ENCODE measurements at places on chromosomes 3 and 15. TPM values are rescaled to one million over a fixed set of nuclear protein-coding genes. Genes with fewer than 3 reads are reported as not detected.

Gene ERC2
- 0.98 TPM for total RNA-seq

Gene MAGEL2
- total RNA-seq = 0.39 TPM

Gene TMOD3
- total RNA-seq = 124 TPM

Gene ANKRD34C
- total RNA-seq = under 0.01 TPM

Gene ABI3BP
- 17.0 TPM for total RNA-seq

Gene BCL2A1
- total RNA-seq = not detected

Gene SPPL2A
- 38.5 TPM for total RNA-seq

Gene HCLS1
- total RNA-seq = 6.3 TPM

Gene CCDC191
- 3.4 TPM for total RNA-seq

Gene DYNC1LI1
- 18.1 TPM for total RNA-seq

Gene MUSTN1
- 0.79 TPM for total RNA-seq

Gene NOX5
- total RNA-seq = 0.22 TPM

Gene ARL14
- 2.7 TPM for total RNA-seq

Gene ZMYND10
- total RNA-seq = 1.6 TPM

Gene TMEM158
- under 0.01 TPM for total RNA-seq

Gene ILDR1
- total RNA-seq = not detected

Gene TGFBR2
- total RNA-seq = 68.2 TPM

Gene NPAP1
- not detected for total RNA-seq

Gene PLA1A
- 0.87 TPM for total RNA-seq

Gene ESYT3
- total RNA-seq = 8.5 TPM

Gene FGD5
- total RNA-seq = not detected

Gene CFAP100
- total RNA-seq = not detected

Gene CLDN1
- total RNA-seq = not detected

Gene LXN
- 14.1 TPM for total RNA-seq

Gene PLA2G4B
- 0.33 TPM for total RNA-seq

Gene ULK4
- total RNA-seq = 11.4 TPM
